ENCODE measurements at places on chromosomes 13 and 19.
A peak's percentile ranks its signal among the peaks of the same experiment; 100 is the strongest.

DNA sequence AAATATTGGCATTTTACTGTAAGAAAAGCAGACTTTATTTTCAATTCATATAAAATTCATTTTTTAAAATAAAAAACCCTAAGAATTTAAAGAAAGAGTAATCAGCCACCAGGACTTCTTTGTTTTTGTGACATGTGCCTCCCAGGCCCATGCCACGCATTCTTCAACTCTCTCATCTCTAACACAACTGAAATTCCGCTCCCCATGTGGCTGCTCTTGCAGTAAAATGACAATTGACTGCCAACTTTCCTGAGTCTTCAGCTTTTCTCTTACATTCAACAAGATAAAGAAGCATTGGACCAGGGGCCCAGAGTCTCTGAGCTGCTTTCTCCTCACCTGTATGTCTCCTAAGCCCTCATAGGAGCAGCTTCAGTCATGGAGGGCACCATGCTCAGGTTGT, 372.1 kb downstream of the UQCRFS1 start:
- no peak for DNase-seq

DNA sequence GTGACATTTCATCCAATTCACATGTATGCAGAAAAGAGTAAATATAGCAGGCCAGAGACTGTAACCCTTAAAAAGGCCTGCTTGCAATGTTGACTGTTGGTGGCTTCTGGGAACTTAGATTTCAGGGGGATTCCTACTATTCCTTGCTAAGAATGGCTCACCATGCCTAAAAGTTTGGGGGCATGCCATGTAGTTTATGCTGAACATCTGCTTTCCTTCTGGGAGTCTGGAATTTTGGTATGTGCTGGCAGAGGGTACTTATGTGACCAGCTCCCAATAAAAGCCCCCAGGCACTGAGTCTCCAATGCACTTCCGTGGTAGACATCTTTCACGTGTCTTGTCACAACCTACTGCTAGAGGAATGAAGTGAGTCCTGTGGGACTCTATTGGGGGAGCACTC, 88.4 kb upstream of the PCDH8 start:
- no peak for DNase-seq

- no peak for DNase-seq
Observed at GRCh38 chr13:35927567-35928021, 203.6 kb downstream of the DCLK1 start.

- DNase-seq = no peak
Observed at GRCh38 chr19:7911508-7912143, 3.0 kb upstream of the TGFBR3L start.

DNA sequence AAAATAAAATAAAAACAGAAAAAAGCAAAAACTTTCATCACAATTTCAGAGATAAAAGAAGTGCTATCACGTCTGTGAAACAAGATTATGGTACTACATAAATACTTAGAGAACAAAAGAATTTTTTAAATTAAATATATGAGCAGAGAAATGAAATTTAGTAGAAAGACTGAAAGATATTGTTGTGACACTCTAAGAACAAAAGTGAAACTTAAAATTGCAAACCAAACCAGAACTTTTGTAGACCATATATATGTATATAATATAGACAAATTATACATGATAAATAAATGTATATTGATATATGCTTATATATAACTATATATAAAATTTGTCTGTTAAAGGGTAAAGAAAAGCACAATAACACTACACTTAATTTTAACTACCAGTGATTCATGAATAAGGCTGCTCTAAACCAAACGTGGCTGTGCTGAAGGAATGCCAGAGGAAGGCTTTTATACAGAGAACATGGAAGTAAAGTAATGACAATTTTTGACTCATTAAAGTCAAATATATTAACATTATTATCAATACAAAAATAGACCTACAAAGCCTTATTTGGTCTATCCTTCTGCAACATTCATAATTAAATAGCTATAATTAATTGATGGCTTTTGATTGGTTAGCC, 1516.7 kb upstream of the PCDH20 start:
- no peak for DNase-seq

DNA sequence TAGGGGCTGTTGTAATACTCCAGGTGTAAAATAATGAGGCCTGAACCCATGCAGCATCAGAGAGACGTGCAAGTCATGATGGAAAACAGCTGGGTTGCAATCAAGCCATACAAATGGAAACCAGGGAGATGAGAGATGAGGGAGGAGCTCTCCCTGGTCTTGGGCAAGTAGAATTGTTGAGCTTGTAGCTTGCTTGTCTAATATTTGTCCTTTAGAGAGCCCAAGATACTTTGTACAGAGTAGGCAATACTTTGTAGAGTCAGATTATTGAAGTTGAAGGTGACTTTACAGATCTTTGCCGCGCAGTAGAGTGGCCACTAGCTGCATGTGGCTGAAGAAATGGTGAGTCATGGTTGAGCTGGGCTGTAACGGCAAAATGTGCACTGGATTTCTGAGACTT, 8.3 kb downstream of the ATP8A2 start:
- DNase-seq = no peak

DNA sequence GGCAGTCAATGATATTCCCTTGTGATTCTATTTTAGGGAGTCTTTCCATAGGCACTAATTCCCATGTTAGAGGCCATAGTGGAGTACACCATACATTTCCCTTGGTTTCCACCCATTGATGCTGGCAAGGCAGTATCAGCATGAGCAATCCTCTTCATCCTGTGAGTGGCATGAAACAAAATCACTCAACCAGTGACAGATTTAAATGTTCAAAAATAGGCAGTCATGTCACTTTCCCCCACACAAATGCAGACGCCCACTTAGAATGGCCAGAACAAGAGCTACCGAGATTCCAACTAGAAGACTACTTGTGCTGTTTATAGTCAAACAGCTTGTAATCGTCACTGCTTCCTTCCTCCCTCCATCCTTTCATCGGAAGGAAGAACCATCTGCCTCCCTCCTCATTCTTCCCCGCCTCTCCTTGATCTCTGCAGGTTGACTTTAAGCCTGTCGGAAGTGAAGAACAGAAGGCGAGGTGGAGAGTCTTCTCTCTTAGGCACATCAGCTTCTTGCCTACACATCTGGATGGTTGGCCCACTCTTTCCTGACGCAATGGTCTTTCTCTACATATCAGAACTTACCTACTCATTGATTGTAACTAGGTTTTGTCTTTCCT, 22.6 kb downstream of the RASL11A start:
- DNase-seq = no peak

- no peak for DNase-seq
Observed at GRCh38 chr13:99310382-99311031, 3.3 kb upstream of the GPR183 start.

DNA sequence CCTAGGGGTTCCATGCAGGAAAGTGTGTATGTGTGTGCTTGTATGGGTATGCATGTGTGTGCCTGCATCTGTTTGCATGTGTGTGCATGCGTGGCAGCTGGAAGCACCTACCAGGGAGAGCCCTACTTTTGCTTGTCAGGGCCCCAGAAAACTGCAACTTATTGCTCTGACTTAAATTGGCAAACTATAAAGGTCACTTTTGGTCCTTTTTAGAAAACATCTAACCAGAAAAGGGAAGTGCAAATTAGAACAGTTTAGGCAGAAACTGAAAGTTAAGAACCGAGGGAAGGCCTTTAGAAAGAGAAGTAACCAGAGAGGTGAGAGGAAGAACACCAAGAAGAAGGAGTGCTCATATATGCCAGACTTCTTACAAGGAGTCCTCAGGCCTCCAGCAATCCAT, 32.5 kb downstream of the DLEU7 start:
- no peak for DNase-seq

- no peak for DNase-seq
Observed at GRCh38 chr19:1942934-1943555, 2.1 kb downstream of the CSNK1G2 start.

DNA sequence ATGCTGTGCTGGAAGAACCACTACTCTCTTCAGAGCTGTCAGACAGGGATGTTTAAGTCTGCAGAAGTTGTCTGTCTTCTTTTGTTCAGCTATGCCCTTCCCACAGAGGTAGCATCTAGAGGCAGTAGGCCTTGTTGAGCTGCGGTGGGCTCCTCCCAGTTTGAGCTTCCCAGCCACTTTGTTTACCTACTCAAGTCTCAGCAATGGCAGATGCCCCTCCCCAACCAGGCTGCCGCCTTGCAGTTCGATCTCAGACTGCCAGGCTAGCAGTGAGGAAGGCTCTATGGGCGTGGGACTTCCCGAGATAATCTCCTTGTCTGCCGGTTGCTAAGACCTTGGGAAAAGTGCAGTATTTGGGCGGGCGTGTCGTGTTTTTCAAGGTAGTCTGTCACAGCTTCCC, 42.1 kb upstream of the UQCRFS1 start:
- DNase-seq = no peak

GRCh38 chr13:102587916-102588315, 8.9 kb upstream of the TPP2 start:
- DNase-seq = no peak

DNA sequence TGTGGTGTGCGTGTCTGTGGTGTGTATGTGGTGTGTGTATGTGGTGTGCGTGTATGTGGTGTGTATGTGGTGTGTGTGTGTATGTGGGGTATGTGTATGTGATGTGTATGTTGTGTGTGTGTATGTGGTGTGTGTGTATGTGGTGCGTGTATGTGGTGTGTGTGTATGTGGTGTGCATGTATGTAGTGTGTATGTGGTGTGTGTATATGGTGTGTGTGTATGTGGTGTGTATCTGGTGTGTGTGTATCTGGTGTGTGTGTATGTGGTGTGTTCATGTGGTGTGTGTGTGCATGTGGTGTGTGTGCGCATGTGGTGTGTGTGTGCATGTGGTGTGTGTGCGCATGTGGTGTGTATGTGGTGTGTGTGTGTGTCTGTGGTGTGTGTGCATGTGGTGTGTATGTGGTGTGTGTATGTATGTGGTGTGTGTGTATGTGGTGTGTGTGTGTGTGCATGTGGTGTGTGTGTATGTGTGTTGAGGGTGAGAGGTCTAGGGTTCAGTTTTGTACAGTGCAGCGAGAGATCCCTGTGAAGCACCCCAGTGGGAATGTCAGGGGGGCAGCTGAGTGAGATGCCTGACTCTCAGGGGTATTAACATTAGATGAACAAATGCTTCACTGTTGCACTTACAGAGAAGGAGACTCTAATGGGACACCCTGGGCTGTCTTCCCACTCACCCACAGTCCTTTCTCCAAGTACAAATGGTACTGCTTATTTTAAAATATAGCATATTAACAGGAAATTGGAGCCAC, 61.3 kb upstream of the MEDAG start:
- no peak for DNase-seq

- DNase-seq = no peak
Observed at GRCh38 chr13:76854894-76855293, 31.3 kb downstream of the KCTD12 start.

GRCh38 chr19:58581227-58582141, 8.3 kb upstream of the MZF1 start:
- peak; percentile 81 for DNase-seq

DNA sequence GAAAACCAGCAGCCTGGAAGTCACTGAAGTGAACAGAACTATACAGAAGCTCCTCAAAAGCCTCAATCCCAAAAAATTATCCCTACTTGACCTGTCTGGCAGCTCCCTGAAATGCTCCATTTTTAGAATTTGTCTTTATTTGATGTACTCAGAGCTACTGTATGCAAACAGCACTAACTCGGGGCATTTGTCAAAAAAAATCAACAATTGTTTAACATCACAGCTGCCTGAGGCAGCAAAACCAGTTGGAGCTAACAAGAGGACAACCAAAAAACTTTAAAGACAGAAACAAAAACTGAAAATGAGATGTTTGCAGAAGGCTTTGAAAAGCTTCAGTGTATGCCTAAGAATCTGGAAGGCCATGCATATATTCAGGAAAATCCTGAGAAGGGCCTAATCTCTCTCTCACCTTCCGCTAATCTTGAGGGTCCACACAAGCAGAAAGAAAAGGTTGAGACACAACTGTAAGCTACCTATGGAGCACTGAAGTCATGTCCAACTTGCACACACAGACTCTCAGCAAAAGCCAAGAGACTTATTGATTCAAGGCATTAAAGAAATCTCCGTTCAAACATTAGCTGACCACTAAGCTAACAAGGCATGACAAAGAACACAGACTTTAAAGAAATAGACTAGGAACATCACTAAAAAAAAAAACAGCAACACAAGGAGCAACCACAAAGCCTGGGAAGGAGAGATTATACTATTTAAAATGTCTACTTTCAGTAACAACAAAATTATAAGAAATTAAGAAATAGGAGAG, 16.1 kb downstream of the VWA8 start:
- DNase-seq = no peak

- DNase-seq = peak; percentile 82
Observed at GRCh38 chr19:12806242-12807081, at the start of gene RNASEH2A. Gene RNASEH2A (plus strand): TSS chr19:12806584. CDS start chr19:12806674, 90 bp downstream.

- DNase-seq = no peak
Observed at GRCh38 chr19:19068659-19069654, 5.2 kb downstream of the SLC25A42 start.

DNA sequence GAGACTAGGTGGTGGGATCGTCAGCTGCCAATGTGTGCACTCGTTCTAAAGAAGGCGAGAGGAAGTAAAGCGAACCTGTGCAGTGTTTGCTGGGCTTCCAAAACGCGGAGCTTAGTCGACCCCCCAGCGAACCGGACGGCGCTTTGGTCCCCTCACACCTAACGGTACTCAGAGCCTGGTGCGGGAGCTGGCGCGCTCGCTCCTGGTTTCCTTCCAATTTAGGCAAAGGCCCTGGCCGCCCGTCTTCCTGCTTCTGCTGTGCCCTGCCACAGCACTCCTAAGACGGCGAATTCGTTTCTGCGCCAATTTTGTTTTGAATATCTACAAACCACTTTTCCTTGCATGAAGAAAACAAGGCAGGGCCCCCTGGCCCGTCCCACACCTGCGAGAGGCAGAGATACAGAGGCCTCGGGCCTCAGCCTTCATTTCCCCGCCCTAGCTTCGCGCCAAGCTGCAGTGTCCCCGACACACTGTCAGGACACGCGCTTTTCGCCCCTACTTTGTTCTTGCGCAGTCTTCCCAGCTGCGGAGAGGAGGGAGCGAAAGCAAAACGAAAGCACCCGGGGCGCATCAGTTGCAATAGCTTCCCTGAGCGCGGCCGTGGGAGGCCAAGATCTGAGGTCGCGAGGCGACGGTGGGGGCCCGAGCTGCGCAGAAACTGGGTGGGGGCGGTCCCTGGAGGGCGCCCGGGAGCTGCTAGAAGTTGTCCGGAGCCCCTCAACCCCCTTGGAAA, 111.9 kb downstream of the KCNRG start:
- DNase-seq = no peak

DNA sequence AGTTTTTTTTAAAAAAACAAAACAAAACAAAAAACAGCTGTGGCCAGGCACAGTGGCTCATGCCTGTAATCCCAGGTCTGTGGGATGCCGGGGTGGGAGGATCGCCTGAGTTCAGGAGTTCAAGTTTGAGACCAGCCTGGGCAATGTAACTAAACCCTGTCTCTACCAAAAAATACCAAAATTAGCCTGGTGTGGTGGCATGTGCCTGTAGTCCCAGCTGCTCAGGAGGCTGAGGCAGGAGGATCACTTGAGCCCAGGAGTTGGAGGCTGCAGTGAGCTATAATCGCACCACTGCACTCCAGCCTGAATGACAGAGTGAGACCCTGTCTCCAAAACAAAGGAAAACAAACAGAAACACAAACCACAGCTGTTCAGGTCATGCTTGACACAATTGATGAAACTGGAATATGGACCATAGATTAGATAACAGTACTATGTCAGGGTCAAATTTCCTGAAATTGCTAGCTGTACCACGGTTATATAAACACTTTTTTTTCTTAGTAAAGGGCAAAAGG, 6.9 kb upstream of the ANGPTL4 start:
- no peak for DNase-seq
